ENCODE measurements at places on chromosomes 2 and 18. TPM values are rescaled to one million over a fixed set of nuclear protein-coding genes. Genes with fewer than 3 reads are reported as not detected.

Gene EIF2AK2
- 37.3 TPM for total RNA-seq

- no peak for DNase-seq
- H3K4me1 ChIP-seq, result no peaks in the 10 kb centered on the region
- H3K27ac ChIP-seq, result no peak overlapping the region
- H3K4me3 ChIP-seq, result peak overlapping the region; percentile 47
- H3K27me3 ChIP-seq, result peaks cover 31% of the 10 kb centered on the region
- no peaks in the 10 kb centered on the region for H3K36me3 ChIP-seq
Measured at GRCh38 chr2:31137211-31138036, 816 bp downstream of the GALNT14 start.

- no peaks in the 10 kb centered on the region for H3K4me1 ChIP-seq
- H3K27ac ChIP-seq, result no peak overlapping the region
- no peaks in the 10 kb centered on the region for H3K27me3 ChIP-seq
- H3K36me3 ChIP-seq, result no peaks in the 10 kb centered on the region
- no peak overlapping the region for H3K4me3 ChIP-seq
Measured at GRCh38 chr18:54181856-54182602, 42.4 kb downstream of the MBD2 start.

- DNase-seq, result no peak
- H3K27ac ChIP-seq, result no peak overlapping the region
- no peaks in the 10 kb centered on the region for H3K27me3 ChIP-seq
- no peak overlapping the region for H3K4me3 ChIP-seq
Measured at GRCh38 chr2:193810533-193810932, 1615.8 kb upstream of the TMEFF2 start.

DNA sequence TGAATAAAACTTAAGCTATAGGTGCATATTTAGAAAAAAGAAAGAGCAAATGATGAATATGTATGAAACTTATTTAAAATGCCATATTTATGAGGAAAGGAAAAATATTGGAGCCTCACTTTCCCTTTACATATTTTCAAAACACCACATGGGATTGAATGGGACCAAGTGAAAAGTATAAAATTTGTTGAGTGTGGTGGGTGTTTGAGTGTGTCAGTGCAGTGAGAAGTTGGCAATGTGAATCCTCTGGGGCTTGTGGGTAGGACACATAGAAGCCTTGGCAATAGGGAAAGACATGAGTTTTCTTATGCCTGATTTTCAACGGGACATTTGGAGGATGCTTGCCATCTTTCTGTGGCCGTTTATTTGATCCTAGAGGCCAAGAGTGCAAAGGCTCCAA lies 502.2 kb upstream of the CELF4 start:
- no peaks in the 10 kb centered on the region for H3K4me1 ChIP-seq
- H3K36me3 ChIP-seq, result no peaks in the 10 kb centered on the region
- no peak for DNase-seq
- H3K27me3 ChIP-seq, result no peaks in the 10 kb centered on the region
- no peak overlapping the region for H3K4me3 ChIP-seq

Gene CSRNP3
- 1.5 TPM for total RNA-seq
